ENCODE measurements at places on chromosomes 6 and 20. TPM values are rescaled to one million over a fixed set of nuclear protein-coding genes. Genes with fewer than 3 reads are reported as not detected.

DNA sequence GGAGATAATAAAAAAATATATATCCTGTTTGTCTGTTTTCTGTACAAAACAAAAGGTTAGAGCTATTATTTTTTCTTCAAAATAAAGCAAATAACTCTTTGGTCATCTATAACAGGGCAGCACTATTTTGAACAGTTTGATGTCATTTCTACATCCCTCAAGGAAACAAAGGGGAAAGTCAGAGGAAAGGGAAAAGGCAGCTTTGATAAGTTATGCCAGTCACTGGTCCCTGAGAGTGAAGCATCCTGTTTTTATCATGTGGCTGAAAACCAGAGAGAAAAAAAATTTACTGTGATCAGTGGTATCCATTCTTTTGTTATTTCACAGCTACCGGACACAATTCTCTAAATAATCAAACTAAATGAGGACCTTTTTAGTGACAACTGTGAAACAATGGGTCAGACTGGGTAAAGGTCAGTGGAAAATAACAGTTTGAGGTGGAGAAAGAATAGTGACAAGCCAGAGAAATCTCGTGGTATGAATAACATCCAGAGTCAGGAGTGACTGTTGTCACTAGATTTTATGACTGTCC lies 356.0 kb downstream of the HDGFL1 start:
- H3K4me3 ChIP-seq, result no peak overlapping the region
- DNase-seq, result no peak
- H3K27ac ChIP-seq, result no peak overlapping the region
- H3K4me1 ChIP-seq, result peaks cover 27% of the 10 kb centered on the region

TRIM31 gene
- not detected for total RNA-seq

CENPW gene
- 14.3 TPM for total RNA-seq

GRCh38 chr6:106692819-106693208 lies 63.4 kb downstream of the QRSL1 start:
- no peak overlapping the region for H3K4me3 ChIP-seq
- peaks cover 14% of the 10 kb centered on the region for H3K27me3 ChIP-seq
- peaks cover 20% of the 10 kb centered on the region for H3K4me1 ChIP-seq
- no peak for DNase-seq
- H3K36me3 ChIP-seq, result no peaks in the 10 kb centered on the region
- peak overlapping the region; percentile 57 for H3K27ac ChIP-seq

- H3K36me3 ChIP-seq, result peaks cover 14% of the 10 kb centered on the region
- no peak overlapping the region for H3K4me3 ChIP-seq
These were observed 11.2 kb downstream of the NT5DC1 start for GRCh38 chr6:116111552-116112528.
